Ureter (tissue), 1 donor: ENCODE measurements at places on chromosomes 7 and 10.

DNA sequence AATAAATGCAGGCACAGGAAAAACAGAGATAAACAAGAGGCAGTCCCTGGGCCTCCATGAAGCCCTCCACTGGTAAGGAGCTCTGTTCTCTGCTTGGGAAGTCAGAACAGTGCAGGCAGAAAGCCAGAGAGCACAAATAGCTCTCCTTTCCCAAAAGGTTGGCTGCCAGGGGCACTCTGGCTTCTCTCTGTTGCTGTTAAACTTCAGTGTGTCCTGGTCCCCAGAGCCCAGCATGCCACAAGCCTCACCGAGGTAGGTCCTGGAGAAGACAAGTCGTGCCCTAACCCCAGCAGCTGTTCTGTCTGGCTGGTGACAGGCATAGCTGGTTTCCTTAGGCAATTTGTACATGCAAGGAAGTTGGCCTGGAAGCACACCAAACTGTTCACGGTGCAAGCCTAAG, 17.3 kb downstream of the SLC16A12 start:
- DNase-seq: no peak

DNA sequence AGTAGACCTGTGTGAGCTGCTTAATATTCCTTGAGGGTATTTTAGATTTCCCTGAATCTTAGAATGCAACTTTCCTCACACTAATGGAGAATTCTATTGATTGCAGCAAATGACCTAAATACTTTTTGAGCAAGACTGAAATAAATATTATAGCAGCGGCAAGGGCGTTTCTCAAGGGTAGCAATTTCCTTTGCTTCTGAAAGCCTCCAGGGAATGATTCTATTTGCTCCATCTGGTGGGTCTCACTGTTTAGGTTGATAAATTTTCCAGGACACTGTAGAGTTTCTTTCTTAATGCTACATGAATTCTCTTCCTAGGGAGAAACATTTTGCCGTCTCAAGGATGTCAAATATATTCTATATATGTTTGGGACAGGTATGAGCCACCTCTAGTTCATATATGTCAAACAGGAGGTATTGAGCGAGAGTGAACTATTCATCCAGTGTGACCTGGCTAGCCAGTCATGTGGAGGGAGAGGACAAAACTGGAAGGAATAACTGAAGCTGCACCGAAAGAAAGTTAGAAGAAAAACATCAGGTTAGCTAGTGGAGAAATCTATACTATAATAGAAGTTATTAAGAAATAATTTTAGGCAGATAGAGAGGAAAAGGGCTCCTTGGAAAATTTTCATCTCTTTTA, 57.9 kb upstream of the FZD8 start:
- DNase-seq: no peak

GRCh38 chr7:95095259-95095965, 188.0 kb downstream of the PPP1R9A start:
- DNase-seq: no peak

DNA sequence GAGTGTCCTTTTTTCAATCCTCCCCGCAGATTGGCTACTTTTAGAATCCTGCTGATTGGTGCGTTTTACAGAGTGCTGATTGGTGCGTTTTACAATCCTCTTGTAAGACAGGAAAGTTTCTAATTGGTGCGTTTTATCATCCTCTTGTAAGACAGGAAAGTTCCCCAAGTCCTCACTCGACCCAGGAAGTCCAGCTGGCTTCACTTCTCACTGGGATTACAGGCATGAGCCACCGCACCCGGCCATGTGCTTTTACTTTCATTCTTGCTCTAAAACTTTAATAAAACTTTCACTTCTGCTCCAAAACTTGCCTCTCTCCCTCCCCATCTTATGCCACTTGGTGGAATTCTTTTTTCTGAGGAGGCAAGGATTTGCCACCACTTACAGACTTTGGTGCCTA, 17.0 kb upstream of the WAPL start:
- no peak for DNase-seq

GRCh38 chr7:1085910-1086421, 1.9 kb upstream of the GPER1 start:
- DNase-seq: no peak

DNA sequence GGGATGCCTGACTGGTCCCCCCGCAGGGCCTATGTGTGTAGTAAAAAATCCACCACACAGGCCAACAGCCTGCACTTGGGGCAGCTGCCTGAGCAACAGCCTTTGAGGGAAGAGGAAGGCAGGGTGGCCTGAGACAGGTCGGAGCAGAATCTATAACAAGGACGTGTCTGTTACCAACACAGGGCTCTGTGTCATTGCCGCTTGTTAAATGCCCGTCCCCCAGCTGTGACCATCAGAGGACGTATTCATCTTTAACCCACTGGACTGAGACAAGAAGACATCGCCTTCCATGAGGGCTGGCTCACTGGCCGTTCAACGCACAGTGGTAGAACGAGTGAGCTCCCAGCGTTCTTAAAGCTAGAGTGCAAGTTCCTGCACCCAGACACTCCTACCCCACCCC, 7.8 kb downstream of the PDIA4 start:
- DNase-seq: no peak
